ENCODE measurements at places on chromosomes 6 and 20.

- DNase-seq: peak; percentile 50
Observed at GRCh38 chr6:151482290-151482689, 11.5 kb upstream of the CCDC170 start.

GRCh38 chr20:4324611-4325243 is 309.4 kb upstream of the RNF24 start:
- no peak for DNase-seq

- no peak for DNase-seq
Observed at GRCh38 chr20:23232679-23233308, 117.8 kb upstream of the NXT1 start.

- no peak for DNase-seq
Observed at GRCh38 chr6:87789198-87789899, 87.3 kb upstream of the AKIRIN2 start.

DNA sequence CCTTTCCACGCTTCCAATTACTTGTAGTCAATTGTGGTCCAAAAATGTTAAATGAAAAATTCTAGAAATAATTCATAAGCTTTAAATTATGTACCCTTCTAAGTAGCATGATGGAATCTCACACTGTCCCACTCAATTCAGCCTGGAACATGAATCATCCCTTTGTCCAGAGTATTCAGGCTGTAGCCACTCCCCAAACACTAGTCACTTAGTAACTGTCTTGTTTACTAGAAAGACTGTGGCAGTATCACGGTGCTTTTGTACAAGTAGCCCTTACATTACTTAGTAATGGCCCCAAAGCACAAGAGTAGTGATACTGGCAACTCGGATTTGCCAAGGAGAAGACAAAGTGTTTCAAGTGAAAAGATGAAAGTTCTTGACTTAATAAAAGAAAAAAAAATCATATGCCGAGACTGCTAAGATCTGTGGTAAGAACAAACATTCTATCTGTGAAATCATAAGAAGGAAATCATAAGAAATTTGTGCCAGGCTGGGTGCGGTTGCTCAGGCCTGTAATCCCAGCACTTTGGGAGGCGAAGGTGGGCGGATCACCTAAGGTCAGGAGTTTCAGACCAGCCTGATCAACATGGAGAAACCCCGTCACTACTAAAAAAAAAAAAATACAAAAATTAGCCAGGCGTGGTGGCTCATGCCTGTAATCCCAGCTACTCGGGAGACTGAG is 168.5 kb upstream of the SIM1 start:
- DNase-seq: no peak

DNA sequence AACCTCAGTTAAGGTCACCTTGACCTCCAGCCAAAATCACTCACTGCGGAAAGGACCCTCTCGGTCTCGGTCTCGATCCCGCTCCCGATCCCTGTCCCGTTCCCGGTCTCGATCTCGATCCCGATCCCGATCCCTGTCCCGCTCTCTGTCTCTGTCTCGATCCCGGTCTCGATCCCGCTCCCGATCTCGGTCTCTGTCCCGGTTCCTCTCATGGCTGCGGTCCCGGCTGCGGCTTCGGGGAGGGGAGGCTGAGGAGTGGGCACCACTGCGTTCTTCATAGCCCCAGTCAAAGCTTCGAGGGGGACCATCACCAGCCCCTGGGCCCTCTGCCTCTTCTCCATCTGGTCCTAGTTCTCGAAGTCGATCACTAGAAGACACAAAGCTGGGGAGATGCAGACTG is 4.3 kb downstream of the NELFE start:
- no peak for DNase-seq
